RWPE1 (cell line): ENCODE measurements at places on chromosomes 7 and 10.

- peak; percentile 0 for DNase-seq
Measured at GRCh38 chr10:26593896-26594295, 103.6 kb upstream of the PDSS1 start.

- no peak for DNase-seq
Measured at GRCh38 chr7:50842041-50842440, 59.3 kb upstream of the GRB10 start.

DNA sequence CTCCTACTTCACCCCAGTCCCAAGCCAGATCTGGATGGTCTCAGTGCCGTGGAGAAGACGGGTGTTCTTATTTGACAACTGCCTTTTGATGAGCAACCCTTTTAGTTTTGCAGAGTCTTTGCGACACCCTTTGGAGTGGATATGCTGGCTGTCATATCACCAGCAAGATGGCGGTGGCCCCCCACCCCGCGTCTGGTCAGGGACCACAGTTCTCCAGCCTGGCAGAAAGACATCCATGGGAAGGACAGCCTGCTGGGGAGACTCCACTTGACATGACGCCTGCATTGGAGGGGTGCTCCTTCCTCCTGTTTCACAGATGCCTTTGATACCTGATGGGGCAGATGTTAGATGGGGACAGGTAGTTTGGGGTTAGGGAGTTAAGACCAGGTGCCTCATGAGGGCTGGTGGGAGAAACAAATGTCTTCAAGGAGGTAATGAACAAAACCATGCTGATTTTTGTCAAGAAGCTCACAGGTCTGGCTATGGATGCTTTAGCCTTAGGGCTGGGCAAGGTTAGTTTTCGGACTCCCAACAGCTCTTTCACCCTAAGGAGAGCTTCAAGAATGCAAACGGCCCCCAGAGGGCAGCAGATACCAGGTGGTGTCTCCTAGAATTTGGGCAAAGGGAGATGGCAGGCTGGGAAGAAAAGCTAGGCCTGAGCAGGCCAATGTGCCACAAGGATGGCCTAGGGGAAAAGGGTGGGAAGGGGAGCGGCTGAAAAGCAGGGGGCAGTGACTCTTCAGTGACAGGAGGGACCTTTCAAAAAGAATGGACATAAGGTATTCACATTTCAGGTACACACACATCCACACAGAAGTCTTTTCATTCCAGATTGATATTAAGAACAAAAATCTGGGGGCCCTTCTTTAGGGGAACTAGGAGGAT is 95.2 kb downstream of the CLEC2L start:
- DNase-seq = peak; percentile 30

- DNase-seq = no peak
Measured at GRCh38 chr7:47094462-47094861, 487.4 kb downstream of the TNS3 start.

DNA sequence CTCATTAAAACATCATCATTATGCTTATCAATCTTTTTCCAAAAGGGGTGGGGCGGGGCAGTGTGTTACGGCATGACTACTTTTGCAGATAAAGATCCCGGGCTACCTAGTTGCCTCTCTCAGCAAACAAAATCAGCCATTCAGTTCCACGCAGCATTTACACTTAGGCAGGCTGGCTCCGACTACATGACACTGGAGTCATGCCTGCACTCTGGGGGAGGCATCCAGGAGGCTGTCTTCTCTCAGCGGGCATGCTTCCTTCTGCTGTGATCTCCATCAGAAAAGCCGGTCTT is 193.9 kb upstream of the TCF7L2 start:
- no peak for DNase-seq

DNA sequence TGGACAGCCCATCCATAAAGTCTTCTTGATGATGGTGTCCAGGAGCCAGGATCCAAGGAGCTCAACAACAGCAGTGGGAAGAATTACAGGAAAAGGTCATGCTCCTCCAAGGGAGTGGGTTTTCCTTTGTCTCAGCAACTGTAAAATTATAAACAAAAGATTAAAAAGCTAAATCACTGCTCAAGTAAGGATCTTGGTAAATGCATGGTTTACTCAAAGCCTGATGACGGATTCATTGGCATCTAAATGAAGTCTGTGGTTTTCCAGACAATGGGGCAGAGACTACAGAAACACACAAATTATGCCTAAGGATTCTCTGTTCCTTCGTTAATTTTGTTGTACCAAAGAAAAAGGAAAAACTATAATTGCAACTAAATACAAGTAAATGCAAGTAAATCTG is 36.4 kb upstream of the DLX6 start:
- DNase-seq = no peak

GRCh38 chr10:128314686-128315085 is 188.5 kb upstream of the MKI67 start:
- no peak for DNase-seq

GRCh38 chr7:150524018-150524417 is 9.3 kb downstream of the GIMAP7 start:
- DNase-seq = no peak

DNA sequence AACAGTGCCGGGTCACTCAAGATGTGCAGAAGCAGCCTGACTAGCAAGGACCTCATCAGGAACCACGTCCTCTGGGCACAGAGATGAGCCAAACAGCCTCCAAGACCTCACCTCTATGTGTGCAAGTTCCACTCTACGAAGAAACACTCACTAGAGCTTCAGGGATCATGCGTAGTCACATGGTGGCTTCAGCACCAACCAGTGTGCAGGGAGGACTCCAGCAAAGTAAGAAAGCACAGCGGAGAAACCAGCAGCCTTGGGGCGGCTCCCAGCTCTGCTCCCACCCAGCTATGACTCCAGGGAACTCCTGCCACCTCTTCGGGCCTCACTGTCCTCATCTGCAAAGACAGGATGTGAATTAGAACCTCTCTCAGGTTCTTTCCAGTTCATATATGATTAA is 58.2 kb downstream of the SLIT1 start:
- no peak for DNase-seq

- DNase-seq = no peak
Measured at GRCh38 chr7:77403957-77404356, 12.2 kb downstream of the GSAP start.

- DNase-seq = no peak
Measured at GRCh38 chr7:5218564-5219360, 28.7 kb downstream of the WIPI2 start.

DNA sequence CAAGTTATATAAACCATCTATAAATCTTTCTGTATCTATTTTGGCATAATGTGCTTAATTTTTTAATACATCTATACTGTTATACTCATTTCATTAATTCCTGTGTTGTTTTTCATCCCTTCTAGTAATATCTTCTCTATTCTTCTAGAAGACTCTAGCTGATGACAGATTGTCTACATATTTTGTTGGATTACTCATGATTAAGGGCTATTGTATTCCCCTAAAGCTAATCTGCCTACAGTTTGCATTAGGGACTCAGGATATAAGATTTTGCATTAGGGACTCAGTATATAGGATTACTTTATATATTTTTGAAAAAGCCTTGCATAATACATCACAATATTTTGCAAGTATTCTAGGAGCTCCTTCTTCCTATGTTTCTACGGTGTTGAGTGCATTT is 8.3 kb upstream of the SEMA3A start:
- no peak for DNase-seq

DNA sequence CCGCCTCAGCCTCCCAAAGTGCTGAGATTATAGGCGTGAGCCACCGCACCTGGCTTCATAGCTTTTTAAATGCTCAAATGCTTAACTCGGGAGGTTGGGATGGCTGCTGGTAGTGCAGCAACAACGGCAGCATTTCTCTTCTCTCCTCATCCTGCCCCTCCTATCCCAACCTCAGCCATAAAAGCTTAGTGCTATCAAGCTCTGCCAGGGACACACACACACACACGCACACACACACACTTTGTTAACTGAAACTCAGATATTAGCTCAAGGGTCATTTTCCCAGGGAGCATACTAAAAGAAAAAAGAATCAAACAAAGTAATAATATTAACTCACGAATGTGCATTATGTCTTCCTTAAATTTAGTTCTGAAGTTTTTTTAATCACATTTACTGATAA is 63.0 kb upstream of the HPS1 start:
- DNase-seq = no peak

- no peak for DNase-seq
Measured at GRCh38 chr10:1548146-1548545, 189.2 kb downstream of the ADARB2 start.

GRCh38 chr7:51949726-51950644 is 633.4 kb upstream of the COBL start:
- no peak for DNase-seq

DNA sequence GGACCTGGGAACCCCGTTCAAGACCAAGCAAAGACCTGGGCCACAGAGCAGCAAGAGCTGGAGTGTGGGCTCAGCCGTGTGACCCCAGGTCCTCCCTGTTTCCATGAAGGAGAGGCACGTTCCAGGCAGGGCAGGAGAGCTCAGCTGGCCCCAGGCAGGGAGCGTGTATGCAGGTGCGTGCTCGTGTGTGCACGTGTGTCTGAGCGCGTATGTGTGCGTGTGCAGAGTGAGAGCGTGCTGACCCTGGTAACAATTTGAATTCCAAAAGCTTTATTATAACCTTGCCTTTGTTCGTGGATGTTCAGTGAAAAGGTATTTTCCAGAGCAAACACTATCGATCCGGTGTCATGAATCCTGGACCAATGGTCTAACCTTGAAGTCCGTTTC is 54.6 kb downstream of the FOXL3 start:
- no peak for DNase-seq

DNA sequence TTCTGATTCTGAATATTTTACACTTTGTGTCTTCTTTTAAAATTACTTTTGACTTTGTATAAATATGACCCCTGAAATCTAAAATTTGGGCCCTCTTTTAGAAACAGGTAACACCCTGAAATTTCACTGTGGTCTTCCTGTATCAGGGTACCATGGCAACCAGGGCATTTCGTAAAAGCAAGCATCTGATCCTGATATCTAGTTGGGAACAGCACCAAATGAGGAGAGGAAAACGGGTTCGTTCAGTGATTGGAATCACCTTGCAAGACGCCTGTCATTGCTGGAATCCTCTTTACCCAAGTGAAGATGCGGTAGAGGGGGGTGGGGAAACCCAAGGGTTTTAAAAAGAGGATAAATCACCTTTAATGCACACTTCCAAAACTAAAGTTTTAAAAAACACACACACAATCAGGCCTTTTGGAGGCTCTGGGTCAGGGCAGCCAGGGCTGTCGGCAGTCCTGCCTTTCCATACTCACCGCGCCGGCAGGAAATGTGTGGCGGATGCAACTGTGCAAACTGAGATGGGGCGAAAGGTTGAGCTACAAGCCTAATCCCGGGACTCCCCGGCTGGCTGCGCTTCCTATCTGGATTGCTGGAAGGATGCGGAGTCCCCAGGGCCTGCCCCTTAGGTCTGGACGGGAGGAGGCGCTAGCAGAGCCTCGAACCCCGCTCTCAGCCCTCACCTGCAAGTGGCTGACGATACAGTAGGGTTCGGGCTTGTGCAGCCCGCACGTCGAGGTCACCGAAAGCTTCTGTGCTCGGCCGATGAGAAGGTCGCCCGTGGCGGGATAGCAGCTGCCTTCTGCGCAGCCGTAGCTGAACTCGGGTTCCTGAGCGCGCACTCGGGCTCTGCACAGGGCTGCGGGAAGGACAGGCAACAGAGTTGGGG is 1.8 kb downstream of the LAMB1 start:
- no peak for DNase-seq

DNA sequence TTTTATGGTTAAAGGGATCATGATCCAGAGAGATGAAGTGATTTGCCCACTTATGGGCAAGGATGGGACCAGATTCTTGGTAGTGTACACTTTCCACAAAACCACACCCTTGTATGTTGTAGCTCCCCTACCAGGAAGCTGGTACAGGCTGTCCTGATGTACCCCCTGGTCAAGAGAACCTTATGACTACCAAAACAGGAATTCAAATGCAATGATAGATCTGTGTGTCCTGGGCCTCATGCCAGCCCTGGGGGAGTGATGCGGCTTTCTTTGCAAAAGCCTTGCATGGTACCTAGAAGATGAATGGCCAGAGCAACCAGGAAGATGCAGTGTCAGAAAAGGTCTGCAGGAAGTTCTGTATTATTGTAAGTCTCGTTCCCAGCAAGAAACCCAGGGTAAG is 94.9 kb upstream of the AGK start:
- DNase-seq = peak; percentile 17

DNA sequence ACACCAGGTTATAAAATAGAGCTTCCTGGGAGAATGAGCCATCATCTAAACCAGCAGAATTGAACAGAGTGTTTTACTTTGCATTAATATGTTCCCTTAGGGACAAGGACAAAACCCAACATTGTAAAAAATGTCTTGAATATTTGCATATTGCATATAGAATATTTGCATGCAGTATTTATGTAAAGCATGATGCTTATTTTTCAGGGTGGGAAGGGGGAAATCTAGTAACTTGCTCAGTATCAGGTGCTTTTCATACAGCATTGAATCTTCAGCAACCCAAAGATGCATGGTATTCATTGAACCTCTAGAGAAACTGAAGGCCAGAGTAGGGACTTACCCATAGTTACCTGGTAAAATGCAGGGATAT is 409.2 kb upstream of the ZMIZ1 start:
- DNase-seq = no peak

GRCh38 chr10:59098831-59099452 is 77.5 kb upstream of the PHYHIPL start:
- no peak for DNase-seq
